Mesendoderm (in vitro differentiated cells): ENCODE measurements at places on chromosomes 4 and X.

DNA sequence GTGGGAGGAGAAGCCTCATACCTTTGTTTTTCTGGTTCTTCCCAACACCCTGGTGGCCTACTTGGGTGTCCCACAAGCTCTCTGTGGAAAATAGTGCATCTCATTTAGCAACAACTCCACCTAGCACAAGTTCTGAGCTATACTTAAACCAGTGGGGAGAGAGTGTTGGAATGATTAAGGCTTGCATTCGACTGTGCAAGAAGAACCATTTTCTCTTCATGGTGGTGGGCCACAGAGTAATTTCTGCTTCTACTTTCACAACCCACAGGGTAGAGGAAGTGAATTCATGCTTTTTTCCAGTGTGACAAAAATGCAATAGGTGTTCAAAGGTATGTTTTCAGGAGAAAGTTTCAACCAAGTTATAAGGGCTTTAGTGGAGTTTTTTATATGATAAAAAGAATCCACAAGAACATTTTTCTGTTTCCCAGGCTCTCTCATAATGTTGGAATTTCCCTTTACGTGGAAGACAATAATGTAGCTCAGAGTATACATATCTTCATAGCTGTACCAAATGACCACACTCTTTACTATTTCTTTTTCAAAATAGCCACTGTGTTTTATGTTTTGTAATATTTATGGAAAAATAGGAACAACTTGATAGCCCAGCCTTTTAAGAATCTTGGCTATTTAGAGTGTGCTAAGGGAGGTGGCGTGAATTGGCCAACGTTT lies 80.3 kb upstream of the HHIP start:
- DNase-seq, result no peak

DNA sequence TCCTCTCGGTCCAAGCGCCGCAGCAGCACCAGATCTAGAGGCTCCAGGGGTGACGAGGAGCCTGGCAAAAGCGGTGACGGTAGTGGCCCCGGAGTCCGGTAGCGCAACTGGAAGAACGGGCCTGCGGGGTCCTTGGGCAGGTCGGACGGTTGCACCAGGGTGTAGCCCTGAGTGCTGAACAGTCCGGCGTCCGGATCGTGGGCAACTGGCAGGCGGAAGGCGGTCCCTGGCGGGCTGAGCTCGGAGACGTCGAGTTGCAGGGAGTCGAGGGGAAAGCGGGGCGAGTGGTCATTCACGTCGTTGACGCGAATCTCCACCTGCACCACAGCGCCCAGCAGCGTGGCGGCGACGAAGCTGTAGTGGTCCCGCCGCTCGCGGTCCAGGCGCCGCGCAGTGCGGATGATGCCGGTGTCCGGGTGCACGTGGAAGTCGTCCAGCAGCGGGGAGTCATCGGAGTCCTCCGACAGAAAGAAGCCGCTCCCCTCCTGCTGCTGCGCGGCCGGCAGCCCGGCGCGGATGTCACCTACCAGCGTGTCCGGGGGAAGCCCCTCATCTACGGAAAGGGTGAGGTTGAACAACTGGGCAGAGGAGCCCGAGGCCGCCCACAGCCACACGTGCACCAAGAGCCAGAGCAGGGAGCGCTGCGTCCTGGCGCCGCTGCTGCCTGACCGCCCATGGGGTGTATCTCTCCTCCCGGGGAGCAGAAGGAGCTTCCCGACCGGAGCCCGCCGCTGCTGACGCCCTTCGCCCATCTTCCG lies 837 bp downstream of the DCHS2 start:
- peak; percentile 33 for DNase-seq

DNA sequence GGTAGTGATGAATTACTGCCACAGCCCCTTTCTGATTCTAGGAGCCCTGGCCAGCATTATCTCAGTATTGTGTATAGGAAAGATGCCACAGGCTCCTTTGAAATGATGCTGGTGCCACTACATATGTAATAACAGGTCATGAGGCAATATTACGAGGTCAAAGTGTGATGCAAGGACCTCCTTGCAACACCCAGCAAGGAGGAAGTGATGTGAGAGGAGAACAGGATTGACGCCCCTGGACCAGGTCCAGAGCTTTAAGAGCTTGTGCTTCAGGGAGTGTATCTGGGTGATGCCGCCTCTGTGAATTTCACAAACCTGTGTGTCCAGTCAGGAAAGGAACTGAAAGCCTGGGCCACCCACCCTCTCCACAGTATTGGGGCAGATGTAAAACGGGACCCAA lies 261.8 kb downstream of the MID1IP1 start:
- DNase-seq, result no peak

GRCh38 chrX:153984351-153985178 lies 12.0 kb downstream of the TMEM187 start:
- DNase-seq, result no peak

DNA sequence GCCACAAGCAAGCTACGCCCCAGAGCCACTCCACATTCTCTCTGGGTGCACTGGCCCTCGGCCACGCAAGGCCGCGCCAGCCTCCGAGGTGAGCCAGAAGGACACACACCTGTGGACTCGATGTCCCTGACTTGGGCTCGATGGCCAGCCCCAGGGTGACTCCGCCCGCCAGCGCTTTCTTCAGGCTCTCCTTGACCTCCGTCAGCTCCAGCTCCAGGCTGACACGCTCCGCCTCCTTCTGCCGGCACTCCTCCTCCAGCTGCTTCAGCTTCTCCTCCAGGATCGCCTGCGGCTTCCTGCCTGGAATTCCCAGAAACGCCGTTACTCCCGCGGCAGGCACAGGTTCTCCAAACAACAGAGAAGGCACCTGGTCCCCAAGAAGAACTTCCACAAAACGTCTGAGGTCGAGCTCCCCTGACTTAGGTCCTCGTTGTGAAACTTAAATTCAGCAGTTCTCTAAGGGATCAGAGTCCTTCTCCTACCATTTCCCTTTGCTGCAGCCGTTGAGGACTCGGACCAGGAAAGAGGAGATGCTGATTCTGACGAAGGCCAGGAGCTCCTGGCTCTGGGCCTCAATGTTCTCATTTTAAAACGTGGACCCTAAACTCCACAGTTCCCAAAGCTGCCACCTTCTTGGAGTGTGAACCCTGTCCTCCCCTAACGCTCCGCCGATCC lies 166.8 kb downstream of the AFAP1 start:
- peak; percentile 32 for DNase-seq

GRCh38 chr4:181541396-181541795 lies 701.8 kb upstream of the TENM3 start:
- no peak for DNase-seq

GRCh38 chr4:187477224-187477623 lies 518.3 kb upstream of the ZFP42 start:
- no peak for DNase-seq

DNA sequence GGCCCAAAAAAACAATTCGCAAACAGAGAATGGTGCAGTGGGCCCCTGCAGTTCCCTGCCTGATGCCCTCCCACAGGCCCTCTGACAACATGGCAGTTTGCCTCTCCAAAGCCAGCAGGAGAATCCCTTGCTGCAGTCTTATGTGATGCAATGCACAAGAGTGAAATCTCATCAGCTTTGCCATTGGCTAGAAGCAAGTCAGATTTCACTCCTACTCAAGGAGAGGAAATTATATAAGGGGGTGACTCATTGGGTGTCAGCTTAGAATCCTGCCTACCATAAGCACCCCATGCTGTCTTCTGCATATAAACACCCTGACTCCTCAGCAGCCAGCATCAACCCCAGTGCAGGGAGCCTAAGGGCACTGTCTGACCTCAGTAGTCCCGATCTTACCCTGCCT lies 157.3 kb upstream of the LDB2 start:
- peak; percentile 75 for DNase-seq

DNA sequence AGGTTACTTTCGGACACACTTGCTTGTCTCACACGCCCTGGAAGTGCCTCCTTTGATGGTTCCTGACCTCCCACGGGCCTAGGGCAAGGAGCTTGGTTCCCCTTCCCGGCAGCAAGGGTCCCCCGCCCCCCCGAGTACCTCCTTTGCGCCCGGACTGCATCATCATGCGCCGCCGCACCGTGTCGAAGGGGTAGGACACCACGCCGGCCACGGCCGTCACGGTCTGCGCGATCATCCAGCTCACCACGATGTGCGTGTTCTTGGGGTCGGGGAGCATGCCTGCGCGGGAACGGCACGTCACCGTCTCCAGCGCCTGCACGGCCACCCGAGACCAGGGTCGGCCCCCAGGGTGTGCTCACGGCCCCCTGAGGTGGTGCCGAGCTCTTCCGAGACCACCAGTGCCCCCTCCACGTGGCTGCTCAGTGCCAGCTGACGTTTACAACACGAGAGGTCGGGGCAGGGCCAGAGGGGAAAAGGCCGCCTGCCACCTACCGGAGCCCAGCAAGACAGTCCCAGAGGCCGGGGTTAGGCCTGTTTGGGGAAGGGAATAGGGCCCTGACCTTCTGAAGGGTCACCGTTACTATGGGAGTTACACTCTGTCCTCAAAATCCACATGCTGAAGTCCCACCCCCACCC lies 4.7 kb downstream of the SLC25A6 start:
- DNase-seq, result no peak

GRCh38 chr4:4693258-4693657 lies 151.4 kb upstream of the STX18 start:
- no peak for DNase-seq

DNA sequence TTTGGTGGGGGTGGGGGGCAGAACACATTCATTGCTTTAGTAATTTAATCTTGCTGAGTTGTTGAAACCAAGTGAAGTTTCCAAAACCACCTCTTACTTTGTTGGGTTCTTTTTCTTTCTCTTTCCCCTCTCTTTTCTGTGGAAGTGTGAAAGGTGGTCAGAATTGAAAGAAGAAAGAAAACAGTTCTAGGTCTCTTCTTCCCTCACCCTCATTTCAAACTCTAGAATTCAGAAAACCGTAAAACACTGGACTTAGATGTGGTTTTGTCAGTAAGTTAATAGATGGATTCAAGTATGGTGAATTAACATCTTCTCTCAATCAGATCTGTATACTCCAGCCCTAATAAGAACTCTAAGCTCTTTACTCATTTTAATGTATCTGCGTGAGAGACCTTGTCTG lies 23.7 kb downstream of the PLP1 start:
- DNase-seq, result no peak

DNA sequence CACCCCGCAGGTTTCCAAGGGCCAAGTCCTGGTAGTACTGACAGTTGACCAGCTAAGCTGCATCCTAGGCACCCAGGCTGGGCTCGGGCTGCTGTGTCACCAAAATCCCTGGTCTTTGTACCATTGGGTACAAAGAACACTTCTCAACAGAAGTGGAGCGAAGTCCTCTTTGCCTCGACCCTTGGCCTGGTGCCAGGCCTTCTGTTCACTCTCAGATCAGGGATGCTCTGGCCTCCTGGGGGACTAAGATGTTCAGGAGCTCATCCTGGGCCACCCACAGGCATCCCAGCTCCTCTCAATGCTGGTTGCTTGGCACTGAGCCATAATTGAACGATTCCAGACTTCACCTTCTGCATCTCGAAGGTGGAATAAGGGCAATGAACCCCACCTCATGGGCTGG lies 13.8 kb upstream of the SLC2A9 start:
- DNase-seq, result no peak

- peak; percentile 76 for DNase-seq
Measured at GRCh38 chr4:124111922-124112321, 600.6 kb downstream of the ANKRD50 start.

DNA sequence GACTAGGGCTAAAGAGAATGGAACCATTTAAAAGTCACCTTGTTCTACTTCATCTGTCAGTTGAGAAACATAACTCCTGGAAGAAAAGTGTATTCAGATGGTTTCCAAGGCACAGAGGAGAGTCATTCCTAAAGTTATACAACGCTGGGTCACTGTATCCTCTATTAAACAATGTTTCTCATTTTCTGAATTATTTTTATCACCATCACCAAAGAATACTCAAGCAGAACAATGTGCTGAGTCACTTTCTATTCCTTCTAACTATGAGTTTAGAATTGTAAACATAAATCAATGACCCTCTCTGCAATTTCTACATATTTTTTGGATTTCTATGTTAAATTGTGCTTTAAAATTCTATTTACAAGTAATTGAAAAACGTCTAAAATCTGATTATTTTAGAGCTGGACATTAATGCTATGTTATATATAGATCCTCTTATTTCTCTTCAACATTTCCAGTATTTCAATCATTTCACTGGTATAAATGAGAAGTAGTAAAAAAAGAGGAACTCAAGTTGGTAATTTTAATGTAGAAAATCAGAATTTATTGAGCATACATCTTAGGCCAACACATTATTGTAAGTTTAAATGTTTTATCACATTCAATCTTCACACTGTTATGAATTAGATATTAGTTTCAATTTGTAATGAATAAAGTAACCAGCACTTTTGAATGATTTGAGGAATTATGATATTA lies 7.5 kb downstream of the DTHD1 start:
- DNase-seq, result no peak

- no peak for DNase-seq
Measured at GRCh38 chr4:80186676-80187075, 10.6 kb upstream of the PRDM8 start.

DNA sequence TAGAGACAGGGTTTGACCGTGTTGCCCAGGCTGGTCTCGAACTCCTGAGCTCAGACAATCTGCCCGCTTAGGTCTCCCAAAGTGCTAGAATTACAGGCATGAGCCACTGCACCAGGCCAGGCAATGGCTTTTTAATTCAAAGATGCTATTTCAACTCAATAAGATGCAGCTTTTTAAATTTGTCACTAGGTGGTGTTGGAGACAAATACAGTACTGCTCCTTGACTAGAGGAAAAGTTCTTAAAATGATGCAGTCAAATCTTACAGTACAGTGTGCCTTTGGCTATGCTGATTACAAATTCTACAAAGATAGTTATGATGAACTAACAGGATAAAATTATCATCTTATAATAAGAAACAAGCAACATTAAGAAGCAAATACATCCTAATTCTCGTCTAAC lies 441.1 kb downstream of the KCNIP4 start:
- DNase-seq, result peak; percentile 30

DNA sequence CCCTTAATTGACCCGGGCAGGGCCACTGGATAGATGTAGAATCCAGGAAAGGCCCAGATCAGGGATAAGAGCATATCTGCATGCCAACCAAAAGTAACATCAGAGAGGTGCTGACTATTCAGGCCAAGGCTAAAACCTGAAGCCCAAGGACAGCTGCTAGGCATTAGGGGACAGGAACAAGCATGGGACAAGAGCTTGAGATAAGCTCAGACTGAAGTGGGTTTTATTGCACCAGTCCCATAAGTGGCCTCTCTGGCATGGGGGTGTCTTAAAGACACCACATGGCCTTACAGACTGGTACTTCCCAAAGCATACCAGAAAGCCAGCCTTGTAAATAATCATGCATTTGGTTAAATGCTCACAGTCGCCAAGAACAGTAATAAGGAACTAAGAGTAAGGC lies 376.1 kb downstream of the FBXW7 start:
- DNase-seq, result no peak

DNA sequence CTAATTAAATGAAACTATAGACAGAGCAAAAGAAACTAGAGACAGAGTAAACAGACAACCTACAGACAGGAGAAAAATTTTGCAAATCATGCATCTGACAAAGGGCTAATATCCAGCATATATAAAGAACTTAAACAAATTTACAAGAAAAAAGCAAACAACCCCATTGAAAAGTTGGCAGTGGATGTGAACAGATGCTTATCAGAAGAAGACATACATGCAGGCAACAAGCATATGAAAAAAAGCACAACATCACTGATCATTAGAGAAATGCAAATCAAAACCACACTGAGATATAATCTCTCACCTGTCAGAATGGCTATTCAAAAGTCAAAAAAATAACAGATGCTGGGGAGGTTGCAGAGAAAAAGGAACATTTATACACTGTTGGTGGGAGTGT lies 14.8 kb downstream of the ZNF280C start:
- DNase-seq, result no peak

- DNase-seq, result no peak
Measured at GRCh38 chr4:104589264-104589868, 94.7 kb upstream of the CXXC4 start.
